ENCODE measurements at places on chromosomes 2 and 18.

GRCh38 chr2:75375646-75376582, 176.6 kb upstream of the TACR1 start:
- no peak for DNase-seq

DNA sequence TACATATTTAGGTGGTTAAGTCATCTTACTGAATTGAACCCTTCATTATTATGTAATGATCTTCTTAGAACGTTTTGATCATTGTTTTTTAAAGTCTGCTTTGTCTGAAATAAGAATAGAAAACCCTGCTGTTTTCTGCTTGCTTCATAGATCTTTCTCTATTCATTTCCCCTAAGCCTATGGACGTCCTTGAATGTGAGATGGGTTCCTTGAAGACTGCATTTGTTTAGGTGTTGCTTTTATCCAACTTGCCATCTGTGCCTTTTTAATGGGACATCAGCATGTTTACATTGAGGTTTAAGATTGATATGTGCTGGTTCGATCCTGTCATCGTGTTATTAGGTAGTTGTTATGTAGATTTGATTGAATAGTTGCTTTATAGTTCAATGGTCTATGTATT, 95.4 kb downstream of the SNTG2 start:
- no peak for DNase-seq

- no peak for DNase-seq
These were observed 1313.0 kb upstream of the FAM98A start for GRCh38 chr2:34912084-34912483.

GRCh38 chr2:71804281-71804751, 343.3 kb downstream of the CYP26B1 start:
- no peak for DNase-seq

- DNase-seq: no peak
These were observed 38.7 kb downstream of the SDC1 start for GRCh38 chr2:20186078-20186854.
